ENCODE measurements at places on chromosomes 16 and 17. TPM values are rescaled to one million over a fixed set of nuclear protein-coding genes. Genes with fewer than 3 reads are reported as not detected.

SRL gene
- not detected for total RNA-seq

RSPRY1 gene
- 5.5 TPM for total RNA-seq

C1QL1 gene
- total RNA-seq = 12.3 TPM

FOXF1 gene
- 37.3 TPM for total RNA-seq

GRCh38 chr17:8477715-8478441, 42.2 kb downstream of the NDEL1 start:
- DNase-seq = no peak

GRCh38 chr16:85659805-85660511, 28.8 kb downstream of the GINS2 start:
- peak; percentile 81 for DNase-seq

GRCh38 chr16:80197741-80198201, 343.0 kb upstream of the DYNLRB2 start:
- peak; percentile 52 for DNase-seq

DNA sequence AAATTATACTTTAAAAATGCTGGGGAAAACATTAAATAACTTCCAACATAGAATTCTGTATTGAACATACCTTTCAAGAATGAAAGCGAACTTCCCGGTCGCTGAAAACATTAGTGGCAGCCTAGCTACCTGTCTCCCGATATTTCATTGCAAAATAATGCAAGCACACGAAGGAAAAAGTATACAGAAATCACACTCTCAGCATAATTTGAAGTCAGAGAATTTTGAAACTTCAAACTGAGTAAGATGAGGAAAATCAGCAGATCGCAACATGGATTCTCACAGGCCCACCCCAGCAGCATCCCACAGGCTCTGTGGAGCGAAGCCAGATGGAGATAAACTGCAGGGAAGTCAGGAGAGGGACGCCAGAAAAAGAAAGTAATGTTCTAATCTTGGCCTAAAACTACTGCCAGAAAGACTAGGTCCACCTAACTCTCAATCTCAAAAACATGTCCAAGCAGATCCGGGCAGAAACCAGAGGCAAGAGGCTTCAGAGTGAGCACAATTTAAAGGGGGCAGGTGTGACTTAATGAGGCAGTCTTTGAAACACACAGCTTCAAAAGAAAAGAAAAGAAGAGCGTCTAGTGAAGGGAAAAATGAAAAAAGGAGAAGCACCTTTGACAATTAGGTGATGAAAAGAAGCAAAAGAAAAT, 4.8 kb upstream of the GOSR1 start:
- no peak for DNase-seq

DNA sequence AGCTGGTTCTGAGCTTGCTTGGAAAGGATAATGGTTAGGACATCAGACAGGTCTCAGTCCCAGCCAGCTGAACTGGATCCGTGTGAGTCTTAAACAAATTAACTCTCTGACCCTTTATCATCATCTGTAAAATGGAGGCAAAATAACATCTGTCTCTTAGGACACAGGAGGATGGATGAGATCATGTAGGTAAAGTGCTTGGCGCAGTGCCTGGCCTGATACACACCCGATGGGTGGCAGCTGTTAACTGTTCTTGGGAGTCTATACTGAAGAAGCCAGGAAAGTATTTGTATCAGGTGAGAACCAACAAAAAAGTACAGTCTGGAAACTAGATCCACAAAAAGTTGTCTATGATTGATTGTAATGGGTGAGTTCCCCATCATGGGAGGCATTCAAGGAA, 188.6 kb downstream of the C16orf78 start:
- DNase-seq = no peak

GRCh38 chr16:84836234-84836647, 16.5 kb downstream of the CRISPLD2 start:
- DNase-seq = peak; percentile 88

Data from stomach (tissue), 19 donors.